EL (cell line): ENCODE measurements at places on chromosomes 2 and 18.
A peak's percentile ranks its signal among the peaks of the same experiment; 100 is the strongest.

DNA sequence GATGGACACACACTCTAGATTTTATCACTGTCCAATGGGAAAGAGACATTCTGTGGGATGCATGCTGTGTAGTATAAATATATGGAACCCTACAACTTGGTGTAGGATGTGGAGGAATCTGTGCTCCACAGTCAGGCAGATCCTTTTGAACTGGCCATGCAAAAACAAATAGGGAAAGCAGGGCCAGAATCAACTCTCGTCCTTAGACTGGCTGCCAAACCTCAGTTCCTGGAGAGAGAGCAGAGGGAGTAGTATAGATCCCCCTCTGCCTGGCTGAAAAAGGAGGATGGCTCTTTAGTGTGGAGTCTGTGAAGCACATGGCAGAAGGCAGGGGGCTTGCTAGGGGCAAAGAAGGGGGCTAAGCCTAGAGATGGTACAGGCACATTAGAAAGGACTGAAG, 84.7 kb downstream of the LYPD6 start:
- DNase-seq = no peak

DNA sequence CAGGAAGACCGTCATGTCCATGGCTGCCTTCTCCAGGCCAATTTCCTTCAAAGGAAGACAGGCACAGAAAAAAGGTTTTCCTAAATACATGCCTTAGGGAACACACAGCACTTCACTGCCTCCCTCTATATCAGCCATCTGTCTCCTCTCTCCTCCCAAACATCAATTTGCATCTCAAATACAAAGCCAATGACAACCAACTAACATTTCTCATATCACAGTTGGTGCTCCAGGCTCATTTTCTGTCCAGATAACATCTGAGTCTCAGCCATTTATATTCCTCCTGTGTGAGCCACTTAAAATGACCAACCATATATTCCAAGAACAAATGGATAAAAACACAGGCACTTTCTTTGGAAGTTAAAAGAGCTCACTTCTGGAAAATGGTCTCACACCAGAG, 62.5 kb upstream of the ACAA2 start:
- no peak for DNase-seq

- DNase-seq = no peak
Observed at GRCh38 chr18:74184875-74185274, 36.6 kb downstream of the TIMM21 start.

DNA sequence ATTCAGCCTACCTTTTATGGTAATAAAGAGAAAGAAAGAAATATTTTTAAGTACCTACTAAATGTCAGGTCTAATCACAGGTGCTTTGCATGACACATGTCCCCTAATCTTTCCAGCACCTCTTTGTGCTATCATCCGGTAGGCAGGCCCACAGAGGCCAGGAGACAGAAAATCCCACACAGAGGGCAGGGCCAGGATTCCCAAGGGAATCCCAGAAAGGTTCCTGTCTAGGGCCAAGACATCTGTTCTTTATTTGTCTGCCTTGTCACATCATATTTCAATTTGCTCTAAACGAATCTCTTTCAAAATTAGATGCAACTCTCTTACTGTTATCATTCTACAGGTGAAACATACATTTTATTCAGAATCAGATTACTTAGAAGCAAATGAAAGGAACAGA, 676.1 kb upstream of the GYPC start:
- no peak for DNase-seq

DNA sequence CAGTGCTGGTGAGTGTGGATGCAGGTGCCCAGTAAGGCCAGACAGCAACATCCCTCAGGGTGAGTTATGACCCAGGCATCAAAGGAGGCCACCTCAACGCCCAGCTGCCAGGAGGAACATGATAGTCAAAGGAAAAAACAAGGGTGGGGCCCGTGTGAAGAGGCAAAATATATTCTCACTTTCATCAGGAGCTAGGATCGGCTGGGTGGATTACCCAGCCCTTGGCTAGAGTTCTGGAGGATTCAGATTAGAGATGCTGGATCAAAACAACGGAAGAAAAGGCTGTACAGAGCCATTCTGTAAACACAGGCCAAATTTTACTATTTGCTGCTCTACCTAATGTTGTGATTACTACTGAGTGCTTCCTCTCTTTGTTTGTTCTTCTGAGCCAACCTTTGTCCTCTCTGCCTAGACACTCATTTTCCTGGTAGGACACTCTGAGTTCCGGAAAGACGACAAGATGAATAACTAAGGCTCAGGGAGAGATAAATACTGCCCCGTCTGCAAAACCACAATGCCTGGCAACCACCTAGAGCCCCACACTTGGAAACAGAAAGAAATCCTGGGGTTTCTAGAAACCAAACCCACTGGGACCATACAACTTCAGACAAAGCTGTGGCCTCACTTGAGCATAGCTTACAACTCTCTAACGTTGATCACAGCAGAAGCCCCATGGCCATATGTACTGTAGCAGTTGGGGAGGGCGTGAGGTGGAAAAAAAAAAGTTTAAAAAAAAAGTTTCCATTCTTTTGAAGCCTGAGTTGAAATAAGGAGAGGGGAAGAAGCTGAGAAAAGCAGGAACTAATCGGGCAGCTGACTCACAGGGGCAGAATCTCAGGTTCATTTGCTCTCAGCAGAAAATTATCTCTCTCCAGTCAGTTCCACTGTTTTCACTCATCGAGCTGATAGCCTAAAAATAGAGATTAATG, 17.8 kb upstream of the PMAIP1 start:
- DNase-seq = peak; percentile 57

DNA sequence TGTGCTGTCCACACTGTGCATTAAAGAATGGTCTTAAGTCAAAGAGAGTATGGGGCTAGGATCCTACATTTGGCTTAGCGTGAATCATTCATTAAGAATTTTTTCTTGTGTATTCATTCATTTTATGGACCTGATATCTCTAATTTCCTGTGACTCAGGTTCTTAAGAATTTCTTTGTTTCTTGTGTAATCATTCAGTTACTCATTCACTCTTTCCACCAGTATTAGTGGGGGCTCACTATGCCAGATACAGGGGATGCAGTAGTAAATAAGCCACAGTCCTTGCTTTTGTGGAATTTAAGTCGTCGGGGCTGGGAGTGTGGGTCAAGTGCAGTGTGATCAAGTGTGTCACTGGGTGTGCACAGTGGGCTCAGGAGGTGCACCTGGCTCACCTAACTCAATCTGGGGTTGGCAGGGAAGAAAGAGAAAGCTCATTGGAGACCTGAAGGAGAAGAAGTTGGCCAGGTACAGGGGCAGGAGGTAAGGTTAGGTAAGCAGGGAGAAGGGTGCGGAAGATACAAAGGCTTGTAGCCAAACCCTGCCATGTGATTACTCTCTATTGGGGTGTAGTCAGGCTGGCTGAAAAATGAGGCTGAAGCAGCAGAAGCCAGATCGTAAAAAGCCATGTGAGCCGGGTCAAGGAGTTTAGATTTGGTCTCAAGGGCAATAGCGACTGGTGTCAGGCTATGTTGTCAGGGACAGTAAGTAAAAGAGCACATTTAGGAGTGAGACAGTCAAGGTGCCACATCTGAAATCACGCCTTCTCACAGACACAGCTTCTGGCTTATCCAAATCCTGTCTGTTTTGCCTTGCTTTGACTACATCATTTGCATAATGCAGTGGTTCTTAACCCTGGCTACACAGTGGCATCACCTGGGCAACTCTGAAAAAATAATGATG, 67.2 kb downstream of the KCTD1 start:
- peak; percentile 95 for DNase-seq
